ENCODE measurements at places on chromosomes 12 and 14. TPM values are rescaled to one million over a fixed set of nuclear protein-coding genes. Genes with fewer than 3 reads are reported as not detected.

Gene PTPRO
- total RNA-seq = 0.33 TPM

Gene NTF3
- 1.5 TPM for total RNA-seq

- H3K27me3 ChIP-seq = no peaks in the 10 kb centered on the region
- H3K4me3 ChIP-seq = peak overlapping the region; percentile 93
- DNase-seq = peak; percentile 83
- no peaks in the 10 kb centered on the region for H3K36me3 ChIP-seq
Observed at GRCh38 chr12:25959071-25959961, 834 bp downstream of the RASSF8 start.

GRCh38 chr12:57842342-57843294, 3.9 kb downstream of the CTDSP2 start:
- H3K4me3 ChIP-seq = peak overlapping the region; percentile 86
- no peak for DNase-seq
- no peaks in the 10 kb centered on the region for H3K36me3 ChIP-seq
- H3K27ac ChIP-seq = no peak overlapping the region
- peaks cover 45% of the 10 kb centered on the region for H3K4me1 ChIP-seq

Data from fibroblast of lung (primary cell).